ENCODE measurements at places on chromosomes 2 and 18.

DNA sequence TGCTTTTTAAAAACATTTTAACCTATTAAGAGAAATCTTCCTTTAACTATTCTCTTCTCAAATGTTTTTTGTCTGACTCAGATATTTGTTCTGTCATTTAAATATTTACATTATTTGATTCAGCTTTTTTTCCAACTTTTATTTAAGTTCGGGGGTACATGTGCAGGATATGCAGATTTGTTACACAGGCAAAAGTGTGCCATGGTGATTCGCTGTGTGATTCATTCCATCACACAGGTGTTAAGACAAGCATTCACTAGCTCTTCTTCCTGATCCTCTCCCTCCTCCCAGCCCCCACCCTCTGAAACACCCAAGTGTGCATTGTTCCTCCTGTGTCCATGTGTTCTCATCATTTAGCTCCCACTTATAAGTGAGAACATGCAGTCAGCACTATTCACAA is 19.4 kb downstream of the SP100 start:
- no peak for DNase-seq

DNA sequence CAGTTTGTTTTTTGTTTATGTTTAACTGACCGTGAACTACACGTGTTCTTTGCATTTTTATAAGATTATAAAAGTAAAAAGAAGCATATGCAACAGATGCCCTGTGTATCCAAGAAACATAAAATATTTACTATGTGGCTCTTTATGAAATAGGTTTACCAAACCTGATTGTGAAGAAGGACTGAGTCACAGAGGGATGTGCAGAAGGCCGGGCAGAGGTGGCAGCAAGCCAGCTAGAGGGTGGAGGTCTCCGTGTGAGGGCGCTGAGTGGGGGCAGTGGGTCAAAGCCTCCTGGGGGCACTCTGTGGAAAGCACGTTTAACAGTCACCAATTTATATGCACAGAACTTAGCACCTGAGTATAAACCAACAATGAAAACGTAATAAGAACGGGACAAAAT is 97.2 kb downstream of the TMEM18 start:
- no peak for DNase-seq

DNA sequence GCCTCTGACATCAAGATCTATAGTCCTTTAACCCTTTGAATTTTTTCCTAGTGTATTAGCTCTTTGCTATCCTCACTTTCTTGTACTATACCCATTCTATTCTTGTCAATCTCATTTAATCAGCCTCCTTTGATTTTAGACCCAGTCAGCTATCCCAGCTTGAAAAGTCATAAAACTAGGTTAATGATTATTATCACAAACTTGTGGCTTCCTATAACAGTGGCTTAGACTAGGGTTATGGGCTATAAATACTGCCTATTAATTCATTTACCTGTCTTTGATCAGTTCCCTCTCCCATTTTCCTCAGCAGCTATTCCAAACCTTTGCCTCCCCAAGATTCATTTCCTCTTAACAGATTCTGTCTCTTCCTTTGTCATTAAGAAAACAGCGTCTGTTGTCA is 174.8 kb downstream of the UBR3 start:
- no peak for DNase-seq

GRCh38 chr2:174138161-174138560 is 110.2 kb downstream of the OLA1 start:
- no peak for DNase-seq

GRCh38 chr2:160670618-160671017 is 177.0 kb upstream of the RBMS1 start:
- DNase-seq: no peak

- DNase-seq: no peak
Observed at GRCh38 chr2:109128616-109129355, at the start of gene SH3RF3. TSS of gene SH3RF3 (plus strand) at chr2:109129205.

- no peak for DNase-seq
Observed at GRCh38 chr2:27370816-27371620, 602 bp downstream of the SNX17 start.

GRCh38 chr2:169705927-169706326 is 11.7 kb downstream of the PHOSPHO2 start:
- DNase-seq: no peak

- DNase-seq: no peak
Observed at GRCh38 chr18:6644836-6645627, 84.5 kb upstream of the ARHGAP28 start.

DNA sequence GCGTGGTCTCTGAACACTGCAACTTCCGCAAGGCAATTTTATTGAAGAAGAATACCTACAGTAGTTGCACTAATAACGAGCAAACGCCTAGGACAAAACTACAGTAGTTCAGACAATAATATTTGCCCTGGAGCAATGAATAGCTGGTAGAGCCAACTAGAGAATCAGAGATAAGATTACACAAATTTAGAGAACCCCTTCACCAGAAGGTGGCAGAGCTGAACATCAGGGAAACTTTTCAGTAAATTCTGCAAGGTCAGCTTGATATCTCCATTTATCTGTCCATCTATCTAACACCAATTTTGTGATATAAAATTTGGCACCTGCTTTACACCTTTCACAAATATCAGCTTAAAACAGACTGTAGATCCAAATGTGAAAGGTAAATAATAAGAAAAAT is 43.8 kb downstream of the CDH19 start:
- no peak for DNase-seq

DNA sequence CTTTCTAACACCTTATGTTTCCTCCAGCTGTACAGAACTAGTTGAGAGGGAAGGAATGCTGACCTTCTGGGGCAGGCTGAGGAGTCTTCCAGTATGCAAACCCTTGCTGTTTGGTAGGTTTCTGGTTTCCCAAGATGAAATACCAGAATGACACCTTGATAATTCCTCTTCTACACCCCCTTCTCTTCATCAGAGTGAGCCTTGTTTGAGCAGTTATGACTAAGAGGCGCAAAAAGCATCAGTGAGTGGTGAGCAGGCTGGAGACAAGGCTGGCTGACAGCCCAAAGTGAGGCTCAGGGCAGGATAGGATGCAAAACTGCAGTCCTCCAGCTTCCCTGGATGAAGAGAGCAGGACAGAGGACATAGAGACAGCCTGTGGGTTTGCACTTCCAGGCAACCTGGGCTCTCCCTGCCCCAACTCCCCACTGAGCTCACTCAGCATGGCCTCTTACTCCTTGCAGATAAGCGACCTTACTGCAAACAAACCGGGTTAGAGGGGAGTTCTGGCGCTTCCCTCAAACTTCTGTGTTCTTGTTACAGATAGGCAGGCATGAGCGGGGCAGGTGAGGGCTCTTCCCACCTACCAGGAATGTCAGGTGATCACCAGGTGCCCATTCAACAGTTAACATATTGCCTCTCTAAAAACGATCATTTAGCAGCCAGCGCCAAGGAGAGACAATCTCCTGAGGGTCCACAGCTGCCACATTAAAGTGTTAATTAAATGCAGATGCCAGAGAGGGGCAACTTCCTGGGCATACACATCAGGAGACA is 5.4 kb downstream of the MPPE1 start:
- DNase-seq: no peak

DNA sequence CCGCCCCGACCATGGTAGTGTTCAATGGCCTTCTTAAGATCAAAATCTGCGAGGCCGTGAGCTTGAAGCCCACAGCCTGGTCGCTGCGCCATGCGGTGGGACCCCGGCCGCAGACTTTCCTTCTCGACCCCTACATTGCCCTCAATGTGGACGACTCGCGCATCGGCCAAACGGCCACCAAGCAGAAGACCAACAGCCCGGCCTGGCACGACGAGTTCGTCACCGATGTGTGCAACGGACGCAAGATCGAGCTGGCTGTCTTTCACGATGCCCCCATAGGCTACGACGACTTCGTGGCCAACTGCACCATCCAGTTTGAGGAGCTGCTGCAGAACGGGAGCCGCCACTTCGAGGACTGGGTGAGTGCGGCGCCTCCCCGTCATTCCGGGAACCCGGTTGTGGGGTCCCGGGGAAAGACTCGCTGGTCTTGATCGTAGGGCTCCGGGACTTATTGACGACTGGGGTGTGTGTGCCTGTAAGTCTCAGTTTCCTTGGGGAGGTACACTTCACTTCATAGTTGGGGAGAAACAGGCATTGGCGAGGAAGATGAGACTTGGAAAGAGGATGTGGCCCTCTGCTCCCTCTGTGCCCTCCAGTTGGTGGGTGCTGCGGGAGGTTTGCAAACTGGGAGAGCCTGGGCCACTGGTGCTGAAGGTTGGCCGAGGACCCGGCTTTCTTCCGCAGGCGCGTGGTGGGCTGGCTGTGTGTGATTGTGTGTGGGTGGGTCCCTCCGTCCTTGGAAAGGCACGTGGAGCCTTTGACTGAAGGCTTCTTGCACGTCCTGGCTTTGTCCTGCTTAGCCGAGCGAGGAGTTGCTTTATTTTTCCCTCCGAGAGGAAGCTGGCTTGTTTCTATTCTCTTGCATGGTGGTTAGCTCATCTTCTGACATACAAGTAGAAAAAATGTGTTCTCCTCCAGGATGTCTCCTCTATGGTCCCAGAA is 886 bp downstream of the PRKCE start:
- DNase-seq: no peak

GRCh38 chr2:71736091-71736861 is 282.9 kb downstream of the DYSF start:
- no peak for DNase-seq

Data from DMS153 (cell line).